Neuronal stem cell (in vitro differentiated cells): ENCODE measurements at places on chromosomes 4 and X.

DNA sequence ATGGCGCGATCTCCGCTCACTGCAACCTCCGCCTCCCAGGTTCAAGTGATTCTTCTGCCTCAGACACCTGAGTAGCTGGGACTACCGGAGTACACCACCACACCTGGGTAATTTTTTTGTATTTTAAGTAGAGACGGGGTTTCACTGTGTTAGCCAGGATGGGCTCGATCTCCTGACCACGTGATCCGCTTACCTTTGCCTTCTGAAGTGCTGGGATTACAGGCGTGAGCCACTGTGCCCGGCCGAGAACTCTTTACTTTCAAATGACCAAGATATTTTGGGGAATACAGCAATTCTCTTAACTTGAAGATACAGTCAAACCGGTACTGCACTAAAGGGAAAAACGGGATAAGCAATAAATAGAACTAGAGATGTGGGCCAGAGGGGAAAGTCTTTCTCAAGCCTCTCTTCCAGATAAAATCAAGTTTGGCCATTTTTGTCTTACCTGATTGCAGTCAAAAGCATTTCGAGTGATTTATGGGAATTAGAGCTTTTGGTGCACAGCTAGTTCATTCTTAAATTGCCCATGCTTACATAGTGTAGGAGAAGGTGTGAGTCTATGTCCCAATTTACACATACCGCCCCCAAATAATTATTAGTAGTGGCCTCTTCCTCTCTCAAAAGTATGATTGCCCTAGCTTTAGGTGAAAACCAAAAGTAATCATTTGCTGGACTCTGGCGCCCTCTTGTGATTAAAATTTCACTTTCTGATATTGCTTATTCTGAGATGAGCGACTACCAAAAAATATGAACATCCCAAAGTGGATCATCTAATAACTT, 53.2 kb upstream of the ABCG2 start:
- peak; percentile 72 for DNase-seq

GRCh38 chr4:101282076-101282844, 65.1 kb downstream of the PPP3CA start:
- no peak for DNase-seq

- no peak for DNase-seq
Measured at GRCh38 chrX:155086961-155087735, 15.8 kb downstream of the BRCC3 start.

DNA sequence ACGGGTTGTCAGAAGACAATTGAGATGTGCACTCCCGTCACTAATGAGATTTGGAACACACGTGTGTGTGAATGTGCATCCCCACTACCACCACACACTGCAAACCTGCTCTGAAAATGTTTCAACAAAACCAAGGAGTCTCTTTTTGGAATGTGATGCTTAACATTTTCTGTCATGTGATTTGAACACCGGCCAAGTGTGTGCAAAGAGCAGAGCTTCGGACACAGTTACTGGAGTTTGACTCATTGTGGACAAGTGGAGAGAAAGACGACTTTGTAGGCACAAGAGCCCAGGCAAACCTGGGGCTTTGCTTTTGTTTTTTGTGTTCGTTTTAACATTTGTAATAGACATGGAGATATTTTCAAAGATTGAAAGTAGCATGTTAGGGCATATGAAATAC, 49.2 kb downstream of the CCKAR start:
- no peak for DNase-seq

DNA sequence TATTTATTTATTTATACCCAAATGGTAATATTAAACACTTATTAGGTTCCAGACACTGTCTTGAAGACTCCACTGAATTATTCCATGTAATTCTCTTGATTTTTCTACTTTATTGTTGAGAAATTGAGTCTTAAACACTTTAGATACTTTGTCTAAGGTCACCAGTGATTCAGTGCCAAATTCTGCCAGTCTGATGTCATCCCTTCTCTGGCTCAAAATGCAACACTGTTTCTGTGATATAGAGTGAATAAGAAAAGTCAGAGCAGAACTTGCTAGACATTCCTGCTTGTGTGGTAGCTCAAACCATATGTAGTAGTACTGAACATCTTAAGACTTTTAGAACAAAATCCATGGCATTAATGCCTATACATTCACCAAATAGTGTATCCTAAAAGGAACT, 164.3 kb downstream of the GABRB1 start:
- DNase-seq: no peak

DNA sequence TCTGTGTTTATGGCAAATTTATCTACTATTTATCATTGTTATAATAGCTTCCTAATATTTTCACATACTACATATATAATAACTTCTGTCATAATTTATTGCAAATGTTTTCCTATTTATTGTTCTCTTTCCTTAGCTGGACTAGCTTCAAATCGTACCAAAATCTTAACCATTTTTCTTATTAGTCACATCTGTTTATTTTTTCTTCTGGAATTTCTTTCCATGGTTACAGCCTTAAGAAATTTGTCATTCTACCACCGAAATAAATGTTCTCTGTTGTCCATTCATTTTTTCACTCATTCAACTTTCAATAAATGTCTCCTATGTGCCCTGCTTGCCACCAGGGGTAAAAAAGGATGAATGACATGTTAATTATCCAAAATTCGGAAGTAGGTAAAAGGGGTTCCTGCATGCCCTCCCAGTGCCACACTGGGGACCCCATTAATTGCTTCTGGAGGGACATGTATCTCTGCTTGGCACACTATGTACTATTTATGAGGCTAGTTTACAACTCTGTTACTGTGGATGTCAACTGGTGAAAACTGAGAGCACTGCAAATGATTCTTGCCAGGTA, 182.1 kb downstream of the SH3KBP1 start:
- DNase-seq: no peak

DNA sequence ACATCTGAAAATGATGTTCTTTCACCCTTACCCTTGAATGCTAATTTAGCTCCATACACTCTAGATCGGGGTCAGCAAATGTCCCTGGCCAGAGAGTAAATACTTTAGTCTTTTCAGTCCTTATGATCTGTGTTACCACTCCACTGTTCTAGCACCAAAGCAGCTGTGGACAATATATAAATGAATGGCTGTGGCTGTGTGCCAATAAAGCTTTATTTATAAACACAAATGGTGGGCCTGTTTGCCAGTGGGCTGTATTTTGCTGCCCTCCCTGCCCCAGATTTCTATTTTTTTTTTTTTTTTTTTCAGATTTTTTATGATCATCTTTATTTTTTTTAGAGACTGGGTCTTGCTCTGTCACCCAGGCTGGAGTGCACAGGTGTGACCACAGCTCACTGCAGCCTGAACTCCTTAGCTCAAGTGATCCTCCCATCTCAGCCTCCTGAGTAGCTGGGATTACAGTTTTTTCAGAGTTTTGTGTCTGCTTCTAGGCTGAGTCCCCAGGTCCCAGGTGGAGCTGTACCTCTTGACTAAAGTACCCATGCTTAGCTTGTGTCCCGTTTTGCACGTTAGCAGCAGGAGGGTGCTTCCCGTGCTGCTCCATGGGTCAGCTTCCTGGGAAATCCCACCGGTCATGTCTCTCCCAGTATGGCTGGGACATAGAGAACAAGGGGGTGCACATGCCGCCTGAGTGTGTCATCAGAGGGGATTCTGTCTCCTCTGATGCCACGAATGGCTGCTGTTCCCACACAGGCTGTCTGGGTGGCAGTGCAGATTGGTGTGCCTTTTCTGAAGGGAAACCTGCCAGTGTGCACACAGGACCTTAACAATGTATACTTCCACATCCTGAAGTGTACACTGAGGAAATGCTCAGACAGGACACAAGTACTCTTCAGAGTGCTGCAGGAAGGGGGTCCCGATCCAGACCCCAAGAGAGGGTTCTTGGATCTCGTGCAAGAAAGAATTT, 16.0 kb upstream of the GRPEL1 start:
- no peak for DNase-seq

DNA sequence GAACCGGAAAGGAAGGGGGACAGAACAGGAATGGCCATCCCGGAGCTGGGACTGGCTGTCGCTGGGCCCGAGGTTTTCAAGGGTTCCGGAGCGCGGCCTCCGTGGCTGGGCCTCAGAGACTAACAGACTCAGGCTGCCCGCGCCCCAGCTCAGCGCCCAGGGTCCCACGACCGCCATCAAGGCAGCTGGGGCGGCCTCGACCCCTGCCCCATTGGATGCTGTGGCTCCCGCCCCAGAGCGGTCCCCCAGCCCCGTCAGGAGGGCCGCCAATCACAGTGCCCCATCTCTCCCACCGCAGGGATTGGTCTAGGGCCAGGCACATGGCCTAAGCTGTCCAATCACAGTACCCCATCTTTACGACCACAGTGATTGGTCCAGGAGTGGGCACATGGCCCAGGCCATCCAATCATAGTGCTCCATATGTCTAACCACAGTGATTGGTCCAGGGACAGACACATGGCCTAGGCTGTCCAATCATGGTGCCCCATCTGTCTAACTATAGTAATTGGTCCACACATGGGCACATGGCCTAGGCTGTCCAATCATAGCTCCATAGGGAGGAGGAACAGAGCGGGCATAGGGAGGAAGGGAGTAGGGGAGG, 105.3 kb upstream of the NKX1-1 start:
- no peak for DNase-seq

GRCh38 chr4:10185518-10186227, 69.1 kb upstream of the WDR1 start:
- no peak for DNase-seq

- DNase-seq: no peak
Measured at GRCh38 chr4:10117359-10118047, 904 bp upstream of the WDR1 start.

DNA sequence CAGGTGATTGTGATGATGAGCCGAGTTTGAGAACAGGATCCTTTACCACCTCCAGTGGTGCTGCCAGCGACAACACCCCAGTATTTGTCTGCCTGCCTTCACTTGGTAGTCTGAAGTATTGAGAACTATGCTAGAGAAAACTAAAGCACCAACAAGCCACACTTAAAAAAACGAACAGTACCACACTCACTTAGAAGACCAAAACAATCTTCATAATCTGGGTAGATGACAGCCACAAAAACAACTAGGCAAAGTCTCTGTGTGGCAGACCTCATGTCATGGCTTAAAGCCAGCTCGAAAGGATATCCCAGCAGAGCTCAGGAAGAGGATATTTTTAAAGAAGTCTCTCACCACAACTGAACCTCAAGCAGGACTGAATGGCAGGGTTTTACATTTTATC, 236.0 kb downstream of the GPC3 start:
- no peak for DNase-seq

GRCh38 chr4:71486550-71487343, 147.9 kb downstream of the SLC4A4 start:
- no peak for DNase-seq

GRCh38 chr4:101807351-101807750, 16.8 kb downstream of the BANK1 start:
- no peak for DNase-seq

DNA sequence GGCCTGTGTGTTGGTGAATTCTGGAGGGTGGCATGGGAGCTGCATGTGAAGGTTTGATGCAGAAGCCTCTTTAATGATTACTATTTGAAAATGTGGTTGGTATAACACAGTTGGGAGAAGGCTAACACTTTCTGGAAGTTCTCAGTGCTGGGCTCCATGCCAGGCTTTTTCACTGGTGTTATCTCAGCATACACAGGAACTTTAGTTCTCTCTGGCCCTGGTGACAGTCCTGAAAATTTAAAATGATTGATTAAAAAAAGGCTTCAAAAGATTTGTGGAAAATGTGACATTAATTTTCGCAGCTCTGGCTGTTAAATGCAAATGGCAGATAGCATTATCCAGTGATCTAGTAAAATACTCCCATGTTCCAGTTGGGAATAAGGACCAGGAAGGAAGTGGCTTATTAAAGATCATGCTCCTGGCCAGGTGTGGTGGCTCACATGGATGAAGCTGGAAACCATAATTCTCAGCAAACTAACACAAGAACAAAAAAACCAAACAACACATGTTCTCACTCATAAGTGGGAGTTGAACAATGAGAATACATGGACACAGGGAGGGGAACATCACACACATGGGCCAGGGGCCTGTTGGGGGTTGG, 36.6 kb downstream of the DIPK2B start:
- DNase-seq: no peak

GRCh38 chr4:36235306-36235705, 9.0 kb downstream of the ARAP2 start:
- DNase-seq: no peak

- DNase-seq: no peak
Measured at GRCh38 chrX:99761731-99762130, 648.3 kb downstream of the PCDH19 start.

- no peak for DNase-seq
Measured at GRCh38 chr4:137960371-137961050, 281.6 kb downstream of the SLC7A11 start.

- no peak for DNase-seq
Measured at GRCh38 chr4:4568806-4569427, 27.1 kb upstream of the STX18 start.

GRCh38 chrX:49761481-49761880, 65.7 kb upstream of the PAGE1 start:
- DNase-seq: peak; percentile 1

DNA sequence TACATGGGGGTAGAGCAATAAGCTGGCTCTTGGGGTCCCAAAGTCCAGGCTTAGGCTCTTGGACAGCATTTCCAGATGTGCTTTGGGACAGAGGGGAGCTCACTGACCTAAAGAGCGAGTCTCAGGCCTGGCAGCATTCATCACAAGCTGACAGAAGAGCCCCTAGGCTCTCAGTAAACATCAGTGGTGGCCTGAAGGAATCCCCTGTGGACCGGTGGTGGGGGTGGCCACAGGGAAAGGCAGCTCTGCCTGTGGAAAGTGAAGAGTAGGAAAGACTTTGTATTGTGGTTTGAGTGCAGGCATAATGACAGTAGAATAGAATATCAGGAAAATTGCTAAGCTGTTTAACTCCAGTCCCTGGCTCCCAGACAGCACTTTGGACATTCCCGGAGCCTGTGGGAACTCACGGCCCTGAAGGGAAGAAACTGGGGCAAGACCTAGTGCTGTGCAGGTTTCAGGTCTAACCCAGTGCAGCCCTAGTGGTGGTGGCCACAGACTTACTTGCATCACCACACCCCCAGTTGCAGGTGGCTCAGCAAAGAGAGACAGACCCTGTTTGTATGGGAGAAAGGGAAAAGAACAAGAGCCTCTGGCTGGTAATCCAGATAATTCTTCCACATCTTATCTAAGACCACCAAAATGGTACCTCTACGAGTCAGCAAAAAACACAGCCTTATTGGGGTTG, 141.9 kb downstream of the MAB21L2 start:
- DNase-seq: no peak

DNA sequence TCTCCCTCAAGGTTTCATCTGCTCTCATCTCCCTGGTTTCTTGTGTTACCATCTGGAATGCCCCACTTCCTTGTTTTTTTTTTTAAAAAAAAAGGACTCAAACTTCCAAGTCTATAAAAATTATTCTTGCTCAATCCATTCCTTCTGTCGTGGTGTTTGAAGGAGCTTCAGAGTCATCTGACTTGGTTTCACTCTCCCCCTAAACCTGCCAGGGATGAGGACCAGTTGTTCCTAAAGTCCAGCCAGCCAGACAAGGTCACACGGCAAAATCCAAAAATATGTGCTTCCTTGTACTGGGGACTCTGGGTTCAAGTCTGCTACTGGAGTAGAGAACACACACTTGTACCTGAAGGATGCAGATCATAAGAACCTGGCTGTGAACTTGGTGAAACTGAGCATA, 84.5 kb upstream of the GPM6B start:
- no peak for DNase-seq

- no peak for DNase-seq
Measured at GRCh38 chr4:68176500-68176899, 46.8 kb upstream of the TMPRSS11F start.

GRCh38 chr4:139915037-139915436, 238.9 kb downstream of the MAML3 start:
- no peak for DNase-seq

GRCh38 chr4:5750946-5751665, 40.1 kb downstream of the EVC start:
- no peak for DNase-seq

GRCh38 chr4:25928379-25929297, 14.6 kb downstream of the SMIM20 start:
- no peak for DNase-seq

- no peak for DNase-seq
Measured at GRCh38 chrX:132180929-132181328, 38.3 kb downstream of the RAP2C start.
